Activated naive CD8-positive, alpha-beta T cell treated with anti-CD3 and anti-CD28 coated beads for 36 hours (primary cell): ENCODE measurements at places on chromosomes 7 and 10. TPM values are rescaled to one million over a fixed set of nuclear protein-coding genes. Genes with fewer than 3 reads are reported as not detected.

Gene STOX1
- total RNA-seq: 0.35 TPM

DNA sequence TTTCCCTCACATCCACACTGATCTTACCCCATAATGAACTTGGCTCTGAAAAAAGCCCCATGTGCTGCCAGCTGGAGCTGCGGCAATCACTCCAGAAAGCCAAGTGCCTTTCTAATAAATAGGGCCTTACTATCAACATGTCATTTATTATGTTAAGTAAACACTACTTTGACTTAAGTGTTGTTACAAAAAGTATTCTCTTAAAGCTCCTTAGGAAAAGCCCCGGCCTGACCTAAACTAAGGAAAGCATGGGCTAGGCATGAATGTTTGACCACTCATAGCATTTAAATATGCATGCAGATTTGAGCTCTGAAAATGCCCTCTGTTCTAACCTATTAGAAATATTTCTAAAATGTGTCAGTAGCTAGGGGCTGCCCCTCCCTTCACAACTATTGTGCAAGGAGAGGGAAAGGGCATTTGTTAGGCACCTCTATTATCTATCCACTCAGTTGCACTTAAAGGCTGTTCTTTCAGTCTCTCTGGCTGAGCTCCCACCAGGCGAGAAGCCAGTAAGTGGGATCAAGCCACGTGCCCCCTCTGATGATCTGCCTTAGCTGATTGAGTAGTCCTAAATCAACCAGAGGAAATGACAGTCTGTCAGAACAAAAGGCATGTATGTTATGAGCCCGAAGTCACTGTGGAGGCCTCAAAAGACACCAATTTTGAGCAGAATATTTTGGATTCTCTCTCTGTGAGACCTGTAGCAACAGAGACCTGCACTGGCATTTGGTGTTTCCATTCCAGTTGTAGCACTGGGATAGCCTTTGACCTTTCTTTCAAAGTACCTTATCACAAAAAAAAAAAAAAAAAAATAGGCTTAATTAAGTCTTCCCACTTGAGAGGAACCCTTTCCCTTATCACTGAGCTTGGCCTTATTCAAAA lies 77.1 kb downstream of the ITGB8 start:
- H3K27ac ChIP-seq: no peak overlapping the region
- no peak overlapping the region for H3K4me3 ChIP-seq
- no peaks in the 10 kb centered on the region for H3K36me3 ChIP-seq
- DNase-seq: no peak
- no peaks in the 10 kb centered on the region for H3K27me3 ChIP-seq
- H3K4me1 ChIP-seq: no peaks in the 10 kb centered on the region

GRCh38 chr7:36181668-36182067 lies 28.6 kb downstream of the EEPD1 start:
- no peaks in the 10 kb centered on the region for H3K4me1 ChIP-seq
- no peaks in the 10 kb centered on the region for H3K27me3 ChIP-seq
- H3K27ac ChIP-seq: no peak overlapping the region
- H3K4me3 ChIP-seq: no peak overlapping the region
- H3K36me3 ChIP-seq: no peaks in the 10 kb centered on the region

Gene FLNC
- 0.12 TPM for total RNA-seq

DNA sequence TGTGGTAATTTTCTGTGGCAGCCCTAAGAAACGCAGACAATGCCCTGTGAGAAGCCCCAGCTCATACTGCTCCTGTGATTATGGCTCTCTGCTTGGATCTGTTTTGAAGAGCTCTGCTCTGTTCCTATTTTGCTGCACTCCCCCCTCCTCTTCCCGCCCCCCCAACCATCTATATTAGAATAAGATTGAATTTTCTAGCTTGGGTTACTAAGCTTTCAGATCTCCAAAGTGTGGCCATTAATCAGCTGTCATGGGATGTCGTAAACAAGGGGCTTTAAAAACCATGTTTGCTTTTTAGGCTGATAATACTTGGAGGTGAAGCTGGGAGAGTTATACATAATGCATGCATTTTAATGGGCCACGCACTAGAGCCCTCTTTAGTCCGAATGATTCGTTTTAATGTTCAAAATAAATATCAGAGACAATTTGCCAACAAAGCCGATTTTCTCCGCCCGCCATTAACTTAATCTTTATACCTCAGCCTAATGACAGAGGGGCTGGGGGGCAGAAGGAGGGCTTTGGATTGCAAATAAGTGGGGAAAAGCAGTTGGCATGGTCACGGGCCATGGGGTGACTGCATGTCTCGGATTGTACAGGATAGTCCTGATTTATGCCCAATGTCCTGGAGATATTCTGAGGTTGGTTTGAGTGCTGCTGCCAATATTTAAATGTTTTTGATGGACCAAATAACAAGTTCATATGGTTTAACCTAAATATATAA lies 165.5 kb downstream of the RPS24 start:
- no peaks in the 10 kb centered on the region for H3K27me3 ChIP-seq
- no peak overlapping the region for H3K4me3 ChIP-seq
- H3K27ac ChIP-seq: no peak overlapping the region
- H3K36me3 ChIP-seq: no peaks in the 10 kb centered on the region
- H3K4me1 ChIP-seq: no peaks in the 10 kb centered on the region

- H3K4me1 ChIP-seq: no peaks in the 10 kb centered on the region
- no peak overlapping the region for H3K27ac ChIP-seq
- DNase-seq: no peak
Observed at GRCh38 chr10:123569436-123570035, 96.6 kb upstream of the GPR26 start.

GRCh38 chr10:97154781-97155180 lies 31.0 kb downstream of the SLIT1 start:
- no peaks in the 10 kb centered on the region for H3K36me3 ChIP-seq
- no peak for DNase-seq
- H3K4me1 ChIP-seq: no peaks in the 10 kb centered on the region
- H3K27ac ChIP-seq: no peak overlapping the region
